Cardiac fibroblast (primary cell): ENCODE measurements at places on chromosomes 1 and 21.

DNA sequence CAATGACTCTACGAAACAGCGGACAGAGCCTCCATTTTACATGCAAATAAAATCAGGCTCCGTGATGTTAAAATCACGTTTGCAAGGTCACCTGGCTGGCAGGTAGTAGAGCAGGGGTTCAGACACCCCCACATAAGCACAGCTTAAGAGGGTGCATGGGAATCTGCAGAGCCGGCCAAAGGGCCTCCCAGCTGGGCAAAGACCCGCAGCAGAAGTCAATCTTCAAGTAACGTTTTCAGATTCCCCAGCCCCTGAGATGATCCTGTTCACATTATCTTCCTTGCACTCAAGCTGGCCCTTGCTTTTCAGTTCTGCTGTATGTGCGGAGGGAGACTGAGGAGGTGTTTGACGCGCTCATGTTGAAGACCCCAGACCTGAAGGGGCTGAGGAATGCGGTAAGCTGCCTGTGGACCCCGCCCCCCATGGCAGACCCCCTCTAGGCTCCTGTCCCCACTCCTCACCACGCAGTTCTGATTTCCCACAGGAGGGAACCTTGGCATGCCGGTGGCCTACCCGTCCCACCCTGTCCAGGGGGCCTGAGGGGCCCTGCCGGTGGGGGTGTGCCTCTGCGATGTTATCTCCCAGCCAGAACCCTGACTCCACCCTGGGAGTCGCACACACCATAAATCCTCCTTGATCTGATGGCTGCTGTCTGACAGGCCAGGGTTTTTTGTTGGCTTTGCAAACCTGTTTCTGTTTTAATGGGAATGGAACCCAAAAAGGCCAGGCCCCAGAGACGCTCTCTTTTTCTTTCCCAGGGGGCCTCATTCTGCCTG is 28.2 kb downstream of the GRHL3 start:
- no peak for DNase-seq

GRCh38 chr1:209747580-209748262 is 8.1 kb upstream of the TRAF3IP3 start:
- peak; percentile 96 for DNase-seq

DNA sequence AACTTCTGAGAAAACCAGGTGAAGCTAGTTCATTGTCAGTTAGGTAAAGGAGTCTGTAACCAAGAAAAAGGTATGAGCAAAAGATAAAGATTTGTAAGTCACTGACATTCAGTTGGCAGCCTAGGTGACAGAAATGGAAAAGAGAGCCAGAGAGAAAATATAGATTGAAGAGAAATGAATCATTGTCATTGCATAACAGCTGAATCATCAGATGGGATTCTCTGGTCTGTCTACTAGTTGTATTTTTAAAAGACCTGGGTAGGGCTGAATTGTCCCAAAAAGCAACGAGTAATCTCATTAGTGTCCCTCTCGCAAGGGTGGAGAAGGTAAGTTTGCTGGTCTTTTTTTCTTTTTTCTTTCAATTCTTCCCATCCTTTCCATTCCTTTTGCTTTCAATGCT is 36.6 kb downstream of the PTGS2 start:
- DNase-seq = peak; percentile 29

GRCh38 chr1:63004868-63005267 is 220.9 kb downstream of the ATG4C start:
- DNase-seq = peak; percentile 25

DNA sequence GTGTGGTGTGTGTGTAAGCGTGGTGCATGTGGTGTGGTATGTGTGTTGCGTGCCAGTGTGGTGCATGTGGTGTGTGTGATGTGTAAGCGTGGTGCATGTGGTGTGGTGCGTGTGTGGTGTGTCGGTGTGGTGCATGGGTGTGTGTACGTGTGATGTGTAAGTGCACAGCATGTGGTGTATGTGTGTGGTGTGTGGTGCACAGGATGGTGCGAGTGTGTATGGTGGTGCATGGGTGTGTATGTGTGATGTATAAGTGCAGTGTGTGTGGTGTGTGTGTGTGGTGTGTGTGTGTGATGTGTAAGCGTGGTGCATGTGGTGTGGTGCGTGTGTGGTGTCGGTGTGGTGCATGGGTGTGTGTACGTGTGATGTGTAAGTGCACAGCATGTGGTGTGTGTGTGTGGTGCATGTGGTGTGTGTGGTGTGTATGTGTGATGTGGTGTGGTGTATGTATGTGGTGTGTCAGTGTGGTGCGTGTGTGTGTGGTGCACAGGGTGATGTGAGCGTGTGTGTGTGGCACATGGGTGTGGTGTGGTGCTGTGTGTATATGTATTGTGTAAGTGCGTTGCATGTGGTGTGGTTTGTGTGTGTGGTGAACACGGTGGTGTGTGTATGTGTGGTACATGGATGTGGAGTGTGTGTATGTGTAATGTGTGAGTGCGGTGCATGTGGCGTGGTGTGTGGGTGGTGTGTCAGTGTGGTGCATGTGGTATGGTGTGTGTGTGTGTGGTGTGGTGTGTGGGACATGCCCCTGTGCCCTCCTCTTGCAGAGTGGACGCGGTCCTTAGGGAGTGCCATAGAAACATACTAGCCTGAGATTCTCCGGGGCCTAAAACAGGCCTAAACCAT is 1.1 kb upstream of the C2CD2 start:
- no peak for DNase-seq

DNA sequence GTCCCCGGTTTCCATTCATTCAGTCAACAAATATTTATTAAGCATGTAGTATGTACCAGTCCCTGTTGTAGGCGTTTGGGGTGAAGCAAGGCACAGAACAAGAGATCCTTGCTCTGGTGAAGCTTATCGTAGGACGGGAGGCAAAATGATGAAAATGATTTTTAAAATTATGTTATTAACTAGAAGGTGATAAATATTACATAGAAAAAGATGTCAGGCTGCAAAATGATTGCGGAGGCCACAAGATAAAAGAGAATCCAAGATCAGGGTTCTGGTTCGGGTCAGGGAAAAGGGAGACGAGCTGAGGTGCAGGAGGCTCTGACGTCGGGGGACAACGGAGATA is 602 bp upstream of the CGN start:
- DNase-seq = no peak

GRCh38 chr1:182998482-182998881 is 24.7 kb upstream of the LAMC1 start:
- DNase-seq = no peak

DNA sequence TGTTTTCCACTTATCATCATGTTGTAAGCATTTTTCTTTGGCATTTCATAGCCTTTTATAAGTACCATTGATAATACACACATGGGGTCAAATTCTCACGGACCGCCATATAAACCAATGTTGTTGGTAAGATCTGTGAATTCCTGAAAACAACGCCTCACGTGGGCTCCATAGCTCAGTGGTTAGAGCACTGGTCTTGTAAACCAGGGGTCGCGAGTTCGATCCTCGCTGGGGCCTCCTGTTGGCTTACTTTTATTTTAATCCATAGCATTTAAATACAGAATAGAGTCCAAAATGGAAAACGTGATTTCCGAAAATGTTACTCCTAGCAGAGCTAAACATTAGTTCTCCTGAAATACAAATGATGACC is 83.1 kb downstream of the HHIPL2 start:
- peak; percentile 88 for DNase-seq

GRCh38 chr1:42979896-42980800 is 21.5 kb upstream of the SLC2A1 start:
- DNase-seq = no peak

DNA sequence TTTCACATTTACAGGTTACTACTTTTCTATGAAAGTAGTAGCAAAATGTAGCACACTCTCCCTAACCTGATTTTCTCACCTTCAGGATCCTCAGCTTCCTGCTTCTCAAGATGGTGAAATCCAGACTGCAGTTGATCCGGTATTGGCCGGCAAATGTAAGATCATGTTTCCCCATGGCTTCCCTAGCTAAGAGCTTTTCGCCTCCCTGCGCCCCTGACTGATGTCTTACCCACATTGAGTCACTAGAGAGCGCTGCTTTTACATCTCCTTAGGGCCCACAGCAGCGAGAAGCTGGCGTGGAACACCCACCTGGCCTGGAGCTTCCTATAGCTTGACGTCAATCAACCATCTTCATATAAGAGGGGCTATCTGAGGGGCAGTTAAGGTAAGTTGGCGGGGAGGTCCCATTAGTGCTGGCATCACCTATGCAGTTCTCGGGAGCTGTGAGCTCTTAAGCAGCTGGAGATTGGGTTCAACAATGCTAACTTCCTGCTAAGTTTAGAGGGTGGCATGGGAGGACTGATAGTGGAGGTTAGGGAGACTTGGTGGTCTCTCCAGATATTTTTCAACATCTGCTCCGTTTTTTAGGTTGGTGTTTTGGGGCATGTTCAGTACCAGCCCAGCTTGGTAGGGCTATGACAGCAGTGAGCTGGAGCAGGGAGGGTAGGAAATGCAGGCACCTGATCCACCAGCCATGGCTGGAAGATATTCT is 5.5 kb downstream of the PTPN7 start:
- peak; percentile 80 for DNase-seq

GRCh38 chr1:165527251-165528007 is 16.4 kb upstream of the LRRC52 start:
- DNase-seq = no peak

DNA sequence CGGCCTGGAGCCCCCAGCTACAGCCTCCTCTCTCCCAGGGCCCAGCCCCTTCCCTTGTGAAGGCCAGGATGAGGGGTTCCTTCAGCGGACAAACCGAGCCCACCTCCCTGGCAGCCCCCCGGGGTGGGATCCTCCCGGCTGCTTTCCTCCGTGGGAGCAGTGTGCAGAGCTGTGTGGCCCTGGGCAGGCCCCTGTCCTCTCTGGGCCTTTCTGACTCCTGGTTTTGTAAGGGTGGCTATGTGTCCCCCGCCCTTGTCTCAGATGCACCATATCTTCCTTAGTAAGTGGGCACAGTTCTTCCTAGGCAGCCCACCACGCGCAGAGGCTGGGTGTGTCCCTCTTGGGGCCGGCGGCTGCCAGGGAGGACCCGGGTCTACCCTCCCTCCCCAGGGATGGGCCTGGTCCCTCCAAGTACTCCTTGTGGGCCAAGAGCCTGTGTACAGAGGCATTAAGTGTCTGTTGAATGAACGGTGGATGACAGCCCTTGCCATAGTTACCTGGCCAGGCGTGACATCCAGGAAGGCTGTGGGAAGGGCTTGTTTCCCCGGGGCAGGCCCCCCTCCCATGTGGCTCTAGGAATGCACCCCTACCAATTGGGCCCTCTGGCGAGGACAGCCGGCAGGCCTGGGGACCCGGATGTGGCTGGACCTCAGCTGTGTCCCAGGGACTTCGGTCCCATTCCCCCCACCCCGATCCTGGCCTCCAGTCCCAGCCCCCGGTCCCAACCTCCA is 3.8 kb downstream of the SMIM1 start:
- no peak for DNase-seq

DNA sequence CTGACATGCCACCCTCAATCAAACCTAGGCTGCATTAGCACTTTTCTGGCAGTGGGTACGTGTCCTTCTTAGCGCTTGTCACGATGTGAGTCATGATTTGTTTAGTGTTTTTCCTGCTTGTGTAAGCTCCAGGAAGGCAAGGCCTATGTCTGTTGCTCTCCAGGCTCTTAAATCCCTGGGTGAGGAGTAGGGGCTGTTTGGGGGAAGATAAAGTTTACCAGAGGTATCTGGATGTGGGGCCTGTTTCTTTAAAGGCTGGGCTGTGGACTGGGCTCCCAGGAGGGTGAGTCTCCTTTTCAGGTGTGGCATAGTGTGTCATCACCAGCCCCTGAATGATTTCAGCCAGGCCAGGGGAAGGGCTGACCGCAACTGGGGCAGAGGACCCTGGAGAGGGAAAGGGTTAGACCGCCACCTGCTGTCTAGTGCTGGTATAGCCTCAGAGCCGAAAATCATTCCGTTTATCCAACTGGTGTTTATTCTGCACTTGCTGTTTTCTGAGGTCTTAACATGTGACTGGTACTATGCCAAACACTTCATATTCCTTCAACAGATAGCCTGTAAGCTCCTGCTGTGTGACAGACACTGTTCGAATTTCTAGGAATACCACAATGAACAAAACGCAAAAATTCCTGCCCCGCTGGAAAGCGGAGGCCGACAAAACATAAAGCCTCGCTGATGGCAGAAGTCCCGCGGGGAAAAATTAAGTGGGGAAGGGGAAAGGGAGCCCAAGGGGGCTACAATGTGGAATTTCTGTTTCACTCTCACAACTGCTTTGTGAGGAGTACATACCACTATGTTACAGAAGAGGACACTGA is 9.7 kb downstream of the SERINC2 start:
- peak; percentile 94 for DNase-seq

DNA sequence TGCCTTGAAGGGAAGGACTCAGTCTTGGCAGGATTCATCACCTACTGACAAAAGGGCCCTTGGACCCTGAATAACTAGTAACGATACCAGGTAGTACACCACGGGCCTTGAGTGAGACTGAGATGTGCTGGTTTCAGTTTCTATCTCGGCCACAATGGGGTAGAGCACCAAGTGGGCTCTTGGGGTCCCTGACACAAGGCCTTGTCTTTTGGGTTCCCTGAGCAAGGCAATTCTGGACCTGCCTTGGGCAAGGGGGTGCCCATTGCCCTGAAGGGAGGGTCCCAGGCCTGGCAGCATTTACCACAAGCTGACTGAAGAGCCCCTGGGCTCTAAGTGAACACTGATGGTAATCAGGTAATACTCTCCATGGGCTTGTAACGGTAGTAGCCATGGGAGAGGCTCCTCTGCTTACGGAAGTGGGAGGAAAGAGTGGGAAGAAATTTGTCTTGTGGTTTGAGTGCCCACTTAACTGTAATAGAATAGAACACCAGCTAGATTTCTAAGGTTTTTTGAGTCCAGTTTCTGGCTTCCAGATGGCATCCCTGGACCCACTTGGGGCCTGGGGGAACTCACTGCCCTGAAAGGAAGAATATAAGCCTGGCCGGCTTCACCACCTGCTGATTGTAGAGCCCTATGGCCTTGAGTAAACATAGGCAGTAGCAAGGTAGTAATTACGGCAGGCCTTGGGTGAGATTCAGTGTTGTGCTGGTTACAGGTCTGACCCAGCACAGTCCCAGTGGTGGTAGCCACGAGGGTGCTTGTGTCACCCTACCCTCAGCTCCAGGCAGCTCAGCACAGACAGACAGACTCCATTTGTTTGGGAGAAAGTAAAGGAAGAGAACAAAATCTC is 58.5 kb downstream of the WDR4 start:
- no peak for DNase-seq

DNA sequence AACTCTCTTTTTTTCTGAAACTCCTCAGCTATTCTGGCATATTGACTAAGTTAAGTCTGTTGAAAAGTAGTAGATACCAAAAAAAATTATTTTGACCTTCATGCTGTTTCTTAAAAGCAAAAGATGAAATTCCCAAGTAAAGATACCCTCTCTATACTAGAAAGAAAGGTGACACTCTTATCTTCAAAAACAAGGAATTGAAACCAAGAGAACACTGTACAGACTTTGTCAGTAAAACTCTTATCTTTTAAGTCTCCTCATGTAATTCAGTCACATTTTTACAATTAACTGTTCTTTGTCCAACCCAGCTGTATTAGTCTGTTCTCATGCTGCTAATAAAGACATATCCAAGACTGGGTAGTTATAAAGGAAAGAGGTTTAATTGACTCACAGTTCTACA is 496.2 kb downstream of the LTN1 start:
- no peak for DNase-seq

- no peak for DNase-seq
Observed at GRCh38 chr1:165815725-165816124, 11.7 kb upstream of the UCK2 start.

- no peak for DNase-seq
Observed at GRCh38 chr1:40897513-40897912, 35.4 kb upstream of the CITED4 start.

GRCh38 chr1:3905953-3906671 is 6.0 kb upstream of the C1orf174 start:
- no peak for DNase-seq

- no peak for DNase-seq
Observed at GRCh38 chr1:207145401-207146058, 41.5 kb downstream of the C4BPA start.
